Spinal cord (tissue), 10 donors: ENCODE measurements at places on chromosomes 2 and 18. TPM values are rescaled to one million over a fixed set of nuclear protein-coding genes. Genes with fewer than 3 reads are reported as not detected.

DNA sequence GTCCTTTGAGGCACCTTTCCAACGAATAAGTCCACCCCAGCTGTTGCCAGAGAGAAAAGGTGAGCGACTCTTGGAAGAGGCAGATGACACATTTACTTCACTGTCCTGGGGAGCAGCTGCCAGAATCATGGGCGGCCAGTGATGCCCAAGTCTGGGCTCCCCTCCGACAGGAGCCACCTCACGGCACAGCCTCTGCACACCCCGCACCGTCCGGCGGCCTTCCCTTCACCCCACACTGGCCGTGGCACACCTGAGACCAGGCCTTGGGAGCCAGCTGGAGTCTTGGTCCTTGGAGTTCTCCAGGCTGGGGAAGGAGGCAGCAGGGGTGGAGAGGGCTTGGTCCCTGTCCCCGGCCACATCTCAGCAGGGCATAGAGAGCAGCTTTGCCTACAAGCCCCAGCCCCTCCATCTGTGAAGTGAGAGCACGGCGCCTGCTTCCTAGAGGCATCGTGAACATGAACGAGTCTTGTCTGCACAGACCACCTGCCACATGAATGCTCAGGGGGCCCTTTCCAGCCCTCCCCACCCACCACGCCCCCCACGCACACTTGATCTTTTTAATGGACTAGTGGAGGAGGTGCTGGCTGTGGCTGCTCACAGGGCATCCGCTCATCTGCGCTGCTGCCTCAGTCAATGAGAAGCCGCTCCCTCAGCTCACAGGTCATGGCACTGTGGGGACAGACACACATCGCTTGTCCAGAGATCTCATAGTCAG, 400.2 kb upstream of the MYT1L start:
- DNase-seq: no peak

DNA sequence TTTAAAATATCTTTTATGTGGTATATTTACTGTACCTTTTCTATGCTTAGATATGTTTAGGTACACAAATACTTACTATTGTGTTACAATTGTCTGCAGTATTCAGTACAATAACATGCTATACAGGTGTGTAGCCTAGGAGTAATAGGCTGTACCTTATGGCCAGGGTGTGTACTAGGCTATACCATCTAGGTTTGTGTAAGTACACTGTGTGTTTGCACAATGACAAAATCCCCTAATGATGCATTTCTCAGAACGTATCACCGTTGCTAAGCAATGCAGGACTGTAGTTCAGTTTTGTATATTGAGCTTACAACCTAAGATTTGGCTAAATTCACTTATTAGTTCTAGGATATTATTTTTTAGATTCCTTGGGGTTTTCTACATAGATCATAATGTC, 332.3 kb upstream of the HS6ST1 start:
- DNase-seq: no peak

GRCh38 chr18:75179819-75180600, 28.9 kb downstream of the PTGR3 start:
- DNase-seq: no peak

GRCh38 chr18:58110398-58110797, 66.4 kb downstream of the NEDD4L start:
- no peak for DNase-seq

GRCh38 chr2:23664066-23664788, 262.7 kb downstream of the ATAD2B start:
- DNase-seq: no peak

ELOA2 gene
- polyA plus RNA-seq: 0.06 TPM
